ENCODE measurements at places on chromosomes 11 and 22. TPM values are rescaled to one million over a fixed set of nuclear protein-coding genes. Genes with fewer than 3 reads are reported as not detected.

- peak overlapping the region; percentile 86 for H3K27ac ChIP-seq
- H3K4me1 ChIP-seq, result peaks cover 44% of the 10 kb centered on the region
- H3K4me3 ChIP-seq, result no peak overlapping the region
- DNase-seq, result no peak
These were observed 6.7 kb downstream of the TMEM184B start for GRCh38 chr22:38266120-38266519.

DNA sequence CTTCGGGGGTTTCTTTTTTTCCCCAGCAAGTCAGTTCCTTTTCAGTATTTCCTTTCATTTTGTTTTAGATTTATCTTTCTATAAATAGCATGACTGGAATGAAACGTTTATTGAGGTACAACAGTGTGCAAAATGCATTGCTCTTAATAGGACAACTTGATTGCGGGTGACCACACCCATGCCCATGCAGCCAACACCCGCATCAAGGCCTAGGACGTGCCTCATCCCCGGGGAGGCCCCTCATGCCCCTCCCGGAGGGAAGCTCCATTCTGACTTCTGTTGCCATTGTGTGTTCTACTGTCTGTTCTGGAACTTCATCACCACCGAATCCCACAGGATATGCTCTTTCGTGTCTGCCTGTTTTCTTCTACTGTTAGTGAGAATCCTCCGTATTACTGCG, 82.2 kb downstream of the RPS6KA4 start:
- H3K4me3 ChIP-seq, result no peak overlapping the region
- H3K27me3 ChIP-seq, result peaks cover 13% of the 10 kb centered on the region
- H3K4me1 ChIP-seq, result no peaks in the 10 kb centered on the region
- no peak overlapping the region for H3K27ac ChIP-seq
- DNase-seq, result no peak

DNA sequence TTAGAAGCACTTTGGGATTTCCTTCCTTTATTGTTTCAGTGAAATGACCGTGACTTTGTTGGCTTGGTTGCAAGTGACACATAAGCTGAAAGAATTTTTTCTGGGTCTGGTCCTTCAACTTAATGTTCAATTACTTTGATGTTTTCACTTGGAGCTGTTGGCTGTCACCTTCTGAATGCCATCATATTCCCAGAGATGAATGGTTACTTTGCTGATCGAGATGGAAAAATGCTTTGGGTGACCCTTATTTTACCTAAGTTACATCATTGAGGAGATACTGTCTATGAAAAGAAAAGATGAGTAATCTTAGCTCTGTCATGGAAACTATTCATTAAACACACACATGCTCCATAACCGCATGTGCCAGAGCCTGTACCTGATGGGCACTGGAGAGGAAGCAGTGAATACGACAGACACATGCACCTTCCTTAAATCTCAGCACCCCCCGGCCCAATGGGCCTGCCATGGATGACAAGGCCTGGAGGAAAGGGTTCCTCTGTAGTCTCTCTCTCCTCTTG, 76.9 kb downstream of the TENM4 start:
- no peaks in the 10 kb centered on the region for H3K27me3 ChIP-seq
- no peaks in the 10 kb centered on the region for H3K4me1 ChIP-seq
- H3K27ac ChIP-seq, result no peak overlapping the region
- no peak for DNase-seq
- H3K4me3 ChIP-seq, result no peak overlapping the region
- no peaks in the 10 kb centered on the region for H3K36me3 ChIP-seq

DNA sequence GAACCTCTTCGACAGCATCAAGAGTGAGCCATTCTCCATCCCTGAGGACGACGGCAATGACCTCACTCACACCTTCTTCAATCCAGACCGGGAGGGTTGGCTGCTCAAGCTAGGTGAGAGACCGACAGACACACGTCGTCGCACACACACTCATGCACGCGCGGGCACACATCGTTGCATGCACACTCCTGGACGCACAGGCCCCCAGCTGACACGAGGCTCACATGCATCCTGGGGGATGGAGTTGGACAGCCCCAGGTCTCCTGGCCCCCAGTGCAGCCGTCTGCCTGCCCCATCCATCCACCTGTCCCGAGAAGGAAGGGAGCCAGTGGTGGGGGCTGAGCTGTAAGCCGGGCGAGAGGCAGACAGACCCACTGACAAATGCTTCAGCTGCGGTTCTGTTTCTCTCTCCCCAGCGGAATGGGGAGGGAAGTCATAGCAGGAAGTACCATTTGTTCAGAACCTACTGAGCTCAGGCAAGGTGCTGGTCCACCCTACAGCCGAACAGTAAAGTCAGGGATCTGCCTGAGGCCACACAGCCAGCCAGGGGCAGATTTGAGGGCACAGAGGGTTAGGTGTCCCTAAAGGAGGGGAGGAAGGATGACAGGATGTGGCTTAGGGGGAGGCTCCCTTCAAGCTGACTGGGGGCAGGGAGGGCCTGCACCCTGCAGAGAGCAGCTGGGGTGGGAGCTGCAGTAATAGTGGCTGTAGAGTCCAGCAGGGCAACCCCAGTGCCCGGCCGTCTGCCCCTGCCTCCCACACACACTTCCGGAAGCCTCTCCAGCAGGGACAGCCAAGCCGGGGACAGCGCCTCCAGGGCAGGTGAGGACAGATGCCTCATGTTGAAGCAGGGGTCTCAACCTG, 27.1 kb downstream of the CYTH4 start:
- H3K27ac ChIP-seq, result peak overlapping the region; percentile 96
- peak overlapping the region; percentile 45 for H3K4me3 ChIP-seq
- H3K4me1 ChIP-seq, result peaks cover 95% of the 10 kb centered on the region
- H3K27me3 ChIP-seq, result no peaks in the 10 kb centered on the region

GRCh38 chr11:61730240-61730994, 22.0 kb upstream of the MYRF start:
- no peak for DNase-seq
- H3K36me3 ChIP-seq, result no peaks in the 10 kb centered on the region
- no peaks in the 10 kb centered on the region for H3K27me3 ChIP-seq
- no peak overlapping the region for H3K4me3 ChIP-seq
- H3K4me1 ChIP-seq, result peaks cover 2% of the 10 kb centered on the region

GRCh38 chr11:14538271-14538925, 18.2 kb upstream of the PSMA1 start:
- no peak overlapping the region for H3K4me3 ChIP-seq
- no peaks in the 10 kb centered on the region for H3K27me3 ChIP-seq
- no peak for DNase-seq
- no peak overlapping the region for H3K27ac ChIP-seq
- peaks cover 17% of the 10 kb centered on the region for H3K36me3 ChIP-seq

GRCh38 chr22:24584166-24584790, 8.6 kb downstream of the LRRC75B start:
- no peak for DNase-seq
- H3K4me3 ChIP-seq, result no peak overlapping the region
- H3K36me3 ChIP-seq, result no peaks in the 10 kb centered on the region
- peaks cover 8% of the 10 kb centered on the region for H3K4me1 ChIP-seq
- peak overlapping the region; percentile 49 for H3K27ac ChIP-seq

DNA sequence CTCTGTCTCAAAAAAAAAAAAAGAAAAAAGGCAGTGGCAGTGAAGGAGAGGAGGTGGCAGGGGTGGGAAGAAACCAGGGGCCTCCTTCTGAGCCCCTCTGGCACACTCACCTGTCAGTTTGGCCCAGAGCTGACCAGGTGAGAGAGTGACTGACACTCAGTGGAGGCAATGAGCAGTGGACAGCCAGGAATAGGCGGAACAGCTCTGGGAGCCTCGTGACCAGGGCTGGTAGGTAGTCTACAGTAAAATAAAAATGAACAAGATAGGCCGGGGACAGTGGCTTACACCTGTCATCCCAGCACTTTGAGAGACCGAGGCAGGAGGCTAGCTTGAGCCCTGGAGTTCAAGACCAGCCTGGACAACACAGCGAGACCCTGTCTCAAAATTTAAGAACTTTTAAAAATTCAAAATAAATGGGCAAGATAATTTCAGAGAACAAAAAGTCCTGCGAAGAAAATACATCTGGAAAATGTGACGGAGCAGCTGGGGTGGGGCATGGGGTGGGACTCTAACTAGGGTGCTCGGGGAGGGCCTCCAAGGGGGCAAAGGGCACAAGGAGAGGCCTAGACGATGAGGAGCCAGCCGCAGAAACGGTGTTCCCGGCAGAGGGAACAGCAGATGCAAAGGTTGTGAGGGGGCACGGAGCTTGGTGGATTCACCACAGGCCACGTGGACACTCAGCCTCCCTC, 3.8 kb upstream of the PDXP start:
- H3K4me3 ChIP-seq, result no peak overlapping the region
- H3K27me3 ChIP-seq, result no peaks in the 10 kb centered on the region
- DNase-seq, result no peak
- H3K27ac ChIP-seq, result peak overlapping the region; percentile 60

DNA sequence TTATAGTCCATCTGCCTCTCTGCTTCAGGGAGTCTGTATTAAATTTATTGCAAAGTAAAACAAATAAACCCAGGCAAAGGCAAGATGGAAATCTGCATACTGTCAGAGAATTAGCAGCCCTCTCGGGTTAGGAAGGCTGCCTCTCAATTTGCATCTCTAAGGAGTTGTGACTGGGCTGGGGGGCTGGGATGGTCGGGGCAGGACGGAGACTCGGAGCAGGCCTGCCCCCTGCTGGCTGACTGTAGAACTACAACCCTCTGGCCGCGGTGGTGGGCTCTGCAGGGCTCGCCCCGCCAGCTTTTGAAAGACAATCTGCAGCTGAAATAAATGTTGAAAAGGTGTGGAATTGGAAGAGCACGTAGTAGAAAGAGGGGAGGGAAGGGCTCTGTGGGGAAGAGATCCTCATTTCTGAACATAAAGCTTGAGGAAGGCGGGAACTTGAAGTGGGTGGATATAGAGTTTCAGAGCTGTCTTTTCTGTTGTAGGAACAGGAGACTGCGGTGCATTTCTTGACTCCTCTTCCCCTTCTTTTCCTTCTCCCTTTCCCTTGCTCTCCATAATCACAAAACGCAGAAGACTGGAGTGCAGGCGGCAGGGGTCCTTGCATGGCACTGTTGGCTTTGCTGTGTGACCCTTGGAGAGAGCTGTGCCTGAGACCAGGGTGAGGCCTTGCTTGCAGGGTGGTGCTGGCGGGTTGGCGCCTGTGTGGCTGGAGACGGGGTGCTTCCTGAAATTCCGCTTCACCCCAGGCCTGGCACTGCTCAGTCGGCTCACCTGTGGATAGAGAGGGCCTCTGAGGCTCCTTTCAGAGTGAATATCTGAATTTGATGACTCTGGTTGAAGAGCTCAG, 22.6 kb upstream of the PKNOX2 start:
- no peak overlapping the region for H3K27ac ChIP-seq
- peak; percentile 63 for DNase-seq
- H3K4me3 ChIP-seq, result no peak overlapping the region
- H3K4me1 ChIP-seq, result no peaks in the 10 kb centered on the region
- no peaks in the 10 kb centered on the region for H3K36me3 ChIP-seq

GRCh38 chr11:71338801-71339395, 86.5 kb upstream of the SHANK2 start:
- no peaks in the 10 kb centered on the region for H3K4me1 ChIP-seq
- no peak overlapping the region for H3K4me3 ChIP-seq
- DNase-seq, result no peak
- no peaks in the 10 kb centered on the region for H3K36me3 ChIP-seq

The LYVE1 gene
- not detected for total RNA-seq

The HBD gene
- total RNA-seq, result not detected

The PIK3IP1 gene
- total RNA-seq, result 13.2 TPM

The RAB36 gene
- total RNA-seq, result 0.79 TPM

The DKK3 gene
- 0.29 TPM for total RNA-seq

The CYTH4 gene
- 107 TPM for total RNA-seq

The CNTN5 gene
- not detected for total RNA-seq

The EPS8L2 gene
- total RNA-seq, result 15.0 TPM

The TMEM45B gene
- total RNA-seq, result not detected

The LMNTD2 gene
- total RNA-seq, result 0.34 TPM

The KCNC1 gene
- total RNA-seq, result not detected

Measured in activated CD8-positive, alpha-beta T cell treated with anti-CD3 and anti-CD28 coated beads, Interleukin-2, amount 10 ng/mL, durations not matched to agents 7 days and 5 days (primary cell).